ENCODE measurements at places on chromosomes 7 and 10. TPM values are rescaled to one million over a fixed set of nuclear protein-coding genes. Genes with fewer than 3 reads are reported as not detected.

The VWDE gene
- not detected for total RNA-seq

The FAM170B gene
- total RNA-seq: not detected

The ATOH7 gene
- total RNA-seq: not detected

The CHST15 gene
- total RNA-seq: 4.8 TPM

The PNLIPRP3 gene
- total RNA-seq: not detected

The SLC18A3 gene
- total RNA-seq: not detected

The NPTX2 gene
- total RNA-seq: 6.8 TPM

The GPR85 gene
- total RNA-seq: 0.61 TPM

The NFE2L3 gene
- total RNA-seq: 4.1 TPM

The GNG11 gene
- 17.2 TPM for total RNA-seq

The MYH16 gene
- total RNA-seq: not detected

The ACSM6 gene
- total RNA-seq: not detected

The SH2D4B gene
- total RNA-seq: not detected

The SPDYE18 gene
- total RNA-seq: 0.44 TPM

The CALML3 gene
- not detected for total RNA-seq

The ZDHHC4 gene
- 29.7 TPM for total RNA-seq

The ANKRD30A gene
- not detected for total RNA-seq

Measured in heart right ventricle (tissue), 16 donors.